ENCODE measurements at places on chromosomes 1 and 21.

DNA sequence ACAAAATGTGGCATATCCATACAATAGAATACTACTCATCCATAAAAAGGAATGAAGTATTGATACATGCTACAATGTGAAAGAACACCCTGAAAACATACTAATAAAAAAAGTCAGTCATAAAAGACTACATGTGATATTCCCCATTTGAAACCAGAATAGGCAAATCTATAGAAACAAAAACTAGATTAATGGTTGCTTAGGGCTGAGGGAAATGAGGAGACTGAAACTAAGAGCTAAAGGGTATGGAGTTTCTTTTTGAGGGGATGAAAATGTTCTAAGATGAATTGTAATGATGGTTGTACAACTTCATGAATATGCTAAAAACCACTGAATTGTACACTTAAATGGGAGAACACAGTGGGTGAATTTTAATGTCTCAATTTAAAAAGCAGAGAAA, 50.9 kb downstream of the ACBD6 start:
- no peak for DNase-seq

GRCh38 chr1:227805606-227806197, 9.8 kb upstream of the PRSS38 start:
- DNase-seq, result no peak

- DNase-seq, result peak; percentile 12
Measured at GRCh38 chr1:153728305-153729066, 636 bp downstream of the INTS3 start.

GRCh38 chr1:220926146-220926545, 46.9 kb downstream of the HLX start:
- DNase-seq, result no peak

- DNase-seq, result no peak
Measured at GRCh38 chr1:192983349-192983980, 75.7 kb downstream of the UCHL5 start.

GRCh38 chr1:153790966-153791647, 15.9 kb downstream of the SLC27A3 start:
- DNase-seq, result peak; percentile 64
